Epithelial cell of esophagus (primary cell): ENCODE measurements at places on chromosomes 5 and 9.

DNA sequence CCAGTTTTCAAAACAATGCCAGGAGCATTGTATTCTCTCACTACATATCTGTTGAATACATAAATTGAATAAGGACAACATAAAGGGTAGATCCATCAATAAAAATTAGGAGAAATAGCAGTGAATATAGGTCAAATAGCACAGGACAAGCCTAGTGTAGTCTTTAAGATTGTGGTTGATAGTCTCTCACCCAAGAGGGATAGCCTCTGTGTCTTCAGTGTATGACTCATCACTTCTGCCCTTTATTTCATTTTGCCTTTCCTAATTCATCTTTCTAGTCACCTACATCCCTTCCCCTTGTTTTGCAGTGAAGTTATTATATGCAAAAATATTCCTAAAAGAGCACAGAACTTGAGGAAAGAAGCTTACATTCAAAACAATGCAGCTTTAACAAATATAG lies 335.0 kb upstream of the TUSC1 start:
- no peak for DNase-seq

GRCh38 chr9:5004481-5004880 lies 19.4 kb downstream of the JAK2 start:
- no peak for DNase-seq

DNA sequence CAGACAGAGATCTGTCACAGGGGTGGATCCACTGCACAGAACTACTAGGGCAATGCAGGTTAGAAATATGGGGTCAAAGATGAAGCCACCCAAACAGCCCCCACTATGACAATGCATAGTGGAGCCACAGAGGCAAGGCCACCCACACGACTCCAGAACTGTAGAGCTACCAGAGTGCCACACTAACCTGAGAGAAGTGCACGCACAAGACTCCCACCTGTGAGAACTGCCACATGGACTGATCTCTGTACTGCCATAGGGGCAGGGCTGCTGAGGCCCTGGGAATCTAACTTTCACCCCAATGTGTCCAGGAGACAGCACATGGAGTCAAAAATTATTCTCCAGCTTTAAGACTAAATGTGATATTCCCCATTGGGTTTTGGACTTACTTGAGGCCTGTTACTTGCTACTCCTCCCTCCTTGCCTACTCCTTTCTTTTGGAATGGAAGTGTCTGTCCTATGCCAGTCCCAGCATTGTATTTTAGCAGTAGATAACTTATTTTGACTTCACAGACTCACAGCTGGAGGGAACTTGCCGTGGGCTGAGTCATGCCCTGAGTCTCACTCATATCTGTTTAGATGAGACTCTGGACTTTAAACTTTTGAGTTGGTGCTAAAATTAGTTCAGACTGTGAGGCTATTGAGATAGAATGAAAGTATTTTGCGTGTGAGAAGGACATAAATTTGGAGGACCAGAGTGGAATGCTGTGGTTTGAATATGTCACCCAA lies 853.3 kb downstream of the MAT2B start:
- DNase-seq = peak; percentile 11

DNA sequence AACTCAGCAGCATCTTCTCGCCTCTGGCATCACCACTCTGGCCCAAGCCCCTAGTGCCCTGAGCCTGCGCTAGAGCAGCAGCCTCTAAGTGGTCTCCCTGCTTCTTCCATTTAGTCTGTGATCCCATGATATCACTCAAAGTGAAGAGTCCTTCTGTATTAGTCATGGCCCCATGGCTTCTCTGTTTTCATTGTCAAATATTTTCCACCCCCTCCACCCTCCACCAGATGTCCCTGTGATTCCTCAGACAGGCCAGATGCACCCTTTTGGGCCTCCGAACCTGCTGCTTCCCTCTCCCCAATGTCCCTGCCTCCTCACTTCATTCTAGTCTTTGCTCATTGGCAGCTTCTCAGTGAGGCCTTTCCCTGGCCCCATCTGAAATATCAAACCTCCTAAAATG lies 299.2 kb downstream of the SPOCK1 start:
- peak; percentile 53 for DNase-seq

DNA sequence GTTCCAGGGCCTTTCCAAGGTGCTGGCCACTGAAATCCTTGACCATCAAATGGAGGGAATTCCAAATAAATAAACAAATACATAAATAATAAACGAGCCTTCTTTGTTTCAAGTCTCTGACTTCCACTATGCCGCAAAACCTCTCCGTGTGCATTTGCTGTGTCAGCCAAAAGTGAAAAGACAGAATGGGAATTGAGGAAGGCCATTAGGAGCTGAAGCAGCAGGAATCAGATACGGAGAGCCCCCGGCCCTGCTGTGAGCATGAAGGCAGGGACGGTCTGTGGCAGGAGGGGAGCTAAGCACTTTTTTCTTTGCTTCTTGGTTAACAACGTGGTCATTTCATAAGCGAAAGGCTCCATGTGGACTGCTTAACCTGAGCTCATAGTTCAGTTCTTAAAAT lies 26.1 kb downstream of the PLPPR1 start:
- no peak for DNase-seq

DNA sequence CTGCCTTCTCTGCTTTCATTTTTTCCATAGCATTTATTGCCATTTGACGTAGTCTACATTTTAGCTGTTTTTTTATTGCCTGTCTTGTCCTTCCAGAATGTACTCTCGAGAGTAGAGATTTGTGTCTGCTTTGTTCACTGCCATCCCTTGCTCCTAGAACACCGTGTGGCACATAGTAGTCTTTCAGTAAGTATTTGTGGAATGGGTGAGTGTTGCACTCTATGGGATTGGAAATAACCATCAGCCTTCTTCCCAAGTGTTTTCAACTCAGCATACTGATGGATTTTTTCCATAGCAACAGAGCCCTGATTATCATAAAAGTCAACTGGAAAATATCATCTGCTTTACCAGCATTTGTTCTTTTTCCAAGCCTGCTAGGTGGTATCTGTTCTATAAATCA lies 462.6 kb downstream of the ENC1 start:
- DNase-seq = no peak

DNA sequence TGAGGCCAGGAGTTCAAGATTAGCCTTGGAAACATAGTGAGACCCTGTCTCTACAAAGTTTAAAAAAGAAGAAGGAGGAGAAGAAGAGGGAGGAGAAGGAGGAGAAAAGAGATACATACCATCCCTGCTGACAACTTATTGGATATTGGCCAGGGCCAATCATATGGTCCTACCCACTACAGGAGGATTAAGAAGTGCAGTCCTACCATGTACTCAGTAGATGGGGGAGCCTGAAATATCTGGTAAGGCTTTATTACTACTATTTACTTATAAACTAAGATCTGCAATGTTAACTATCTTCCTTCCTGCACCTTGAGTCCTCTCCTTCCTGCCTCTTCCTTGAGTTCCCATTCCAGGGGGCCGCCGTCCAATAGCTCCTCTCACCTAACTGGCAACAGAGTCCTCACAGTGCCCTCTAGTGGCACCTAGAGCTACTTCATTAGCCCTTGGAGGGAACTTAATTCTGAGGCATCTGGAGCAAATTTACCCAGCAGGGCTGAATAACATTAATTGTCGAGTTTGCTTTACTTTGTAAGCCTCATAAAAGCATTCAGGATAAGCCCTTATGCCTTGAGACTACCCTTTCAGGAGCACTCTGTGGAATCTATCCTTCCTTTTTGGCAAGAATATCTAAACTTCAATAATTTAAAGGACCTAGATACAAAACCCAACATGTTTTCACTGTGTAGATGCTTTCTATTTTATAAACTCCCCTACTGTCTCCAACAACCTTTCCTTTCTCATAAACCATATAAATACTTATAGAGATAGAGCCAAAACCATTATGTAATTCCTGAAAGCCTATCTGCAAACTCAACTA lies 39.1 kb upstream of the RANBP6 start:
- DNase-seq = peak; percentile 79

GRCh38 chr9:13053504-13053903 lies 226.0 kb downstream of the MPDZ start:
- peak; percentile 70 for DNase-seq

DNA sequence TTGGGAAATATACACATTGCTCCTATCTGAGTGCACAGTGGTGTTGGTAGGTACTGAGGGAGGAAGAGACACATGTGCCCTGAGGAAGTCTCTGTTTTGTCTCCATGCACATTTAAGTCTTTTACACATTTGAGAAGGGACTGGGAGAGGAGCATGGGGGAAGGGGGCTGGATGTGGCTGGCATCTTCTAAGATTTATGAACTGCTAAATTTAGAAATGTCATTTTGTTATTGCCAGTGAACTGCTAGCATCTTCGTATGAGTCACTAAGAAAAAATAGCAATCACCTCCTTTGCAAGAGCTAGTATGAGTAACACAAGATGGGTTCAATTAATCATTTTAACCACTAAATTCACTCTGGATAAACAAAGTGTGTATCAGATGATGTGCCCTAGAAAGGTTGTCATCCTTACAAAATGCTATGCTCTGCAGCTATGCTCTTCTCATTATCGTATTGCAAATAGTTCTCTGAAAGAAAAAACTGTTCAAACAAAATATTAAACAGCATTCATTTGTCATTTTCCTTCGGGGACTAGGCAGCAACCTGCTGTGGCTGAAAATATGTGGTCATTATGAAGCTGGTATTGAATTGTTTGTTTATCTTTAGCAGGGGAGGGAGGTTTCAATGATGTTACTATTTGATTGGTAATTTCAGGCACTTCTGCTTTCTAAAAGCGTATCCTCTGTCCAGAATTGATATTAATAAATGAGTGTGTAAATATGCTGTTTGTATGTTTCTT lies 236.5 kb downstream of the DMRTA1 start:
- DNase-seq = peak; percentile 54

DNA sequence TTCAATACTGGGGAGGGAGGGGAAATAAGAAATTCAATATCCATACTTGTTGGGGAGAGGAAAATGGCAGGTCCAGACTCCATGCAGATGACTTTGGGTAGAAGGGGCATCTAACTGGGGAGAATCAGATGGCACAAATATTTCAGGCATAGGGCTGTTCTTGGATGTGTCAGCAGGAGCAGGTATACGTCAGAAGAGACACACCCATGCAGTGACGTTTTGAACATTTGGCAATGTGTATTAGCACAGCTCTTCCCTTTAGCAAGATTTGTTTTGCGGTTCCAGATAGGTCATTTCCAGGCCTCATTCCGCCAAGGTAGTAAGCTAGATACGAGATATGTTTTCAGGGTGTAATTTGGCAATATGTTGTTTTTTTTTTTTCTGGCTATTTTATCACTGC lies 187.2 kb upstream of the CDH10 start:
- no peak for DNase-seq

DNA sequence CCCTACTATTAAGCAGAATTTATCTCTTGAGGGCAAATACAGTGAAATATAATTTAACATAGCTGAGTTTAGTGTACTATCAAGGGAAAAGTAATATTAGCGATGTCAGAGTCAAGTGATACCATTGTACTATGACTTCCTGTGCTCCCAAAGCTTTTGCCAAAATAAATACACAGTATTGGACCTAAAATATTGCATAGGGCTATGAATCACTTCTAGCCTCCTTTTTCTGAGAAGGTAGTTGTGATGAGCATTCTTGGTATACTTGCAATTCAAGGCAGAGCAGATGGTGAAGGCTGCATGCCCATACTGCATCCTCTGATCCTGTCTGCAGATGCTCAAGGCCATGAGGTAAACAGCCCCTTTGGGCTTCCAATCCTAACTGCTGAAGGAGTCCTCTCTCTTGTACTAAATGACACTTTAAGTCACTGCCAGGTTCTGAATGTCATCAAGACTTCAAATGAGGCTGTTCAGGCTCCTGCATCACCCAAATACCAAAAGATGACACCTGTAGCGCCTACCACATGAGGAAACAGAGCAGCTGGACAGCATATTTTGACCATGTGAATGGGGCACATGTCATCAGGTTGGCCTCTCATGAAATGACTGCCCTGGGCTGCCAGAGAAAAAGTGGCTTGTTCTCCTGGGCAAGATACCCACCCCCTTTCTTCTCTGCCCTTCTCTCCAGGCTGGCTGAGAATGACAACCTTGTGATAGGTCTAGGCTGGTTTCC lies 29.7 kb upstream of the PPP2CA start:
- peak; percentile 32 for DNase-seq
